ENCODE measurements at places on chromosomes 5 and 9.

DNA sequence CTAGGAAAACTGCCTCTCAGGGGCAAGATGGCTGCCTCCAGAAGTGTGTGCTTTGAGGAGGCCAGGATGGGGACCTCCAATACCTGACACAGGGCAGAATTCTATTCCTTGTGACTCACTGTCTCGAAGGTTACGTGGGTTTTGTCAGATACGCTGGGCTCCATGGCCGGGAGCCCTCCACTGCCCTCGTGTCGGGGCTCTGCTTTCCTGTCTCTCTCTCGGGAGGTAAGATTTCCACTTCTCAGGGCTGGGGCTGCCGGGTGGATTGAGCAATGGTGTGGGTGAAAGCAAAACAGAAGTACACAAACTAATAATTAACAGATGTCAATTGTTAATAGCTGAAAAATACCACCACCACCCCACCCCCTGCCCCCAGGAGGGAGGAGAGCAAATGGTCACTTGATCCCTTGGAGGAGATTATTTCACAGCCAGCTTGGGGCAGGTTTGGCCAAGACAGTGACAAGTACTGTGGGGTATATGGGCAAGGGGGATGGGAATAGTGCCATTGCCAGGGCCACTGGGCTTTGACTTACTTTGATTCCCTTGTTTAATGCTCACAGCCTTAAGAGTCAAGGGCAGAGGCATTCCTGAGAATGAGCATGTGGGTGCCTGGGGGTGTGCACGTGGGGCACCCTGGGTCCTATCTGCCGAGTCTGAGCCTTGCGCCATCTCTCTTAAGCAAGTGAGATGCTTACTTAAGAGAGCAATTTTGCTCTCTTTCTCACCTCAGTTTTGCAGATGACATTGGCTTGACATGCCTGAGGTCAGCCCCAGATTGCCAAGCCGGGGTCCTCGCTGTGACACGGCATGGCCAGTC is 28.8 kb upstream of the DAB2IP start:
- DNase-seq, result no peak

- DNase-seq, result no peak
Observed at GRCh38 chr5:35046774-35047173, 975 bp downstream of the AGXT2 start.

GRCh38 chr5:168408561-168409305 is 77.5 kb upstream of the RARS1 start:
- DNase-seq, result no peak

GRCh38 chr5:34416501-34417008 is 239.6 kb upstream of the RAI14 start:
- DNase-seq, result no peak

DNA sequence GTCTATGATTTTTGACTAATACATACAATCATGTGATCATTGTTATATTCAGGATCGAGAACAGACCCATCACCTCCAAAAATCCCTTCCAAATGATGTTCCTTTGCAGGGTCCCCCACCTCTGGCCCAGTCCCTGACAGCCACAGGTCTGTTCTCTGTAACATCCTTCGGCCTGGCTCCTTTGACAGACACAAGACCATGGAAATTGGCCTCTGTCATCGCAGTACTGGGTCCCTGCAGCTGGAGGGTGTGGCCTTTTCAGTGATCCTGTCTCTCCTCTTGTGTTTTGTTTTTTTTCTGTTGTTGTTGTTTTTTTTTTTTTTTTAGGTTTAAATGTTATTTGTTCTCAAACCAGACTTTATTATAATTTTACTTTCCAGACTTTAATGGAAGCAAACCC is 27.4 kb upstream of the ANKRD33B start:
- DNase-seq, result no peak

DNA sequence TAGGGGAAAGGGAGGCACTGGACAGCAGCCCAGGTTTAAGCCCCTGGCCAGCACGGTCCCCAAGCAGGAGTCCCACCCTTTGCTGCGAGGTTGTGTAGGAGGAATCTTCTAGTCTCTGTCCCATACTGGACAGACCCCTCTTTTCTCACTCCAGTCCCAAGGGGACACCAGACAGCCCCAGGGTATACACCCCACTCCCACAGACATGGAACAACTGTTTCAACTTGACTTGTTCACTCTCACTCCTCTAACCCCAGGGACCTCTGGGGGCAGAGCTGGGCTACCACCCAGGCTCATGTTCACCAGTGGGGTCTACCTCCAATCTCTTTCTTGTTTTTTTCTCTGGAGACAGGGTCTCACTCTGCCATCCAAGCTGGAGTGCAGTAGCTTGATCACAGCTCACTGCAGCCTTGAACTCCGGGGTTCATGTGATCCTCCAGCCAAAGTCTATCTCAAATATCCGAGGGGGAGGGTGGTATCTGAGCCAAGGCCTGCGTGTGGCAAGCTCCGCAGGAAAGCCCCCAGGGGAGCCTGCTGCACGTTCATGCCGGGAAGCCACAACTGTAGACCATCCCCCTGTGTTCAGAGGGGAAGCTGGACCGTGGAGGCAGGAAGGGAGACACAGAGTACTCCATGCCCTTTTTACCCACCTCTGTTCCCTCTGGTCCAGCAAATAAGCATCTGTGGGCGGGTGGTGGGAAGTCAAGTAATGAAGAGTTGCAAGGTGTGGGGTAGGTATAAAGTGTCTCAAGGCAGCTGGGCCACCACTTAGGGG is 1.8 kb downstream of the PTGES2 start:
- DNase-seq, result no peak

- no peak for DNase-seq
Observed at GRCh38 chr9:38621434-38622287, 1.3 kb upstream of the ANKRD18A start.

GRCh38 chr5:169544264-169544950 is 39.2 kb upstream of the SPDL1 start:
- no peak for DNase-seq

- no peak for DNase-seq
Observed at GRCh38 chr5:16975950-16976624, 40.0 kb upstream of the MYO10 start.

DNA sequence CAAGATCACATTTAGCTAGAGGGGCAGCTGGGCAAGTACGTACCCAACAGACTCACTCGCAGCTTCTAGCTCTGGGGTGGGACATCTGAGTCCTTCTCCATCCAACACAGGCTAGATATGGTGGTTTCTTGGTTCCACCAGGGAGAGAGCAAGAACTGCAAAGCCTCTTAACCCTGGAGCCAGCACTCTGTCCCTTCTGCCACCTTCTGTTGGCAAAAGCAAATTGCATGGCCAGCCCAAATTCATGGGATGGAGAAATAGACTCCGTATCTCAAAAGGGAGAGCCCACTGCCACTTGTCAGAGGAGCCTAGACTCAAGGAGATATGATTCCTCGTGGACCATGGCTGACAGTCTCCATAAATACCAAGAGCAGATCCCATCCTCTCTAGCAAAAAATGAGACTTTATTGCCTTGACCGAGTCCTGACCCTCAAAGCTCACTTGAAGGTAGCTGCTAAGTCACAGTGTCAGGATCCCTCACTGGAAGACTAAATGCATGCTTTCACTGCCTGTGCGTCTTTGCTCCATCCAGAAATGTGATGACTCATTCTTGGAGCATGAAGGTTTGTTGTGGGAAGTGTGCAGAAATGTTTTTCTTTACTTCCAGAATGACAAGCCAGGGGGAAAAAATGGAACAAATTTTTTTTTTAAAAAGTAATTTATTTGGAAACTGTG is 28.8 kb upstream of the ROR2 start:
- no peak for DNase-seq

DNA sequence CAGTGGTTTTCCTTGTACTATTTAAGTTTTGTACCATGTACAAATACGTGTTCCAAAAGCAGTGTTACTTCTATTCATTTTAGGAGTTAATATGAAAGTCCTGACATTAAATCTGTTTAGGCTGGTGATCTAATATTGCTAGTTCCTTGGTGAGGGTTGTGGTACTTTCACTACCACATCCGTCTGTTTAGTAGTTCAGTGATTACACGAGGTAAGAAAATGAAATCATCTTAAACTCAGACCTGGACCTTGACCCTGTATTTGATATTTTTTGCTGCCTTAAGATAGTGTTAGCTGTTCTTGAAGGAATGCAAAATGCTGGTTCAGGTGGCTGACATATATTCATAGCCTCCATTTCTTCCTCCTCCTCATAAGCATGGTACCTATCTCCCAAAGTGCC is 50.3 kb downstream of the MTAP start:
- DNase-seq, result peak; percentile 47

DNA sequence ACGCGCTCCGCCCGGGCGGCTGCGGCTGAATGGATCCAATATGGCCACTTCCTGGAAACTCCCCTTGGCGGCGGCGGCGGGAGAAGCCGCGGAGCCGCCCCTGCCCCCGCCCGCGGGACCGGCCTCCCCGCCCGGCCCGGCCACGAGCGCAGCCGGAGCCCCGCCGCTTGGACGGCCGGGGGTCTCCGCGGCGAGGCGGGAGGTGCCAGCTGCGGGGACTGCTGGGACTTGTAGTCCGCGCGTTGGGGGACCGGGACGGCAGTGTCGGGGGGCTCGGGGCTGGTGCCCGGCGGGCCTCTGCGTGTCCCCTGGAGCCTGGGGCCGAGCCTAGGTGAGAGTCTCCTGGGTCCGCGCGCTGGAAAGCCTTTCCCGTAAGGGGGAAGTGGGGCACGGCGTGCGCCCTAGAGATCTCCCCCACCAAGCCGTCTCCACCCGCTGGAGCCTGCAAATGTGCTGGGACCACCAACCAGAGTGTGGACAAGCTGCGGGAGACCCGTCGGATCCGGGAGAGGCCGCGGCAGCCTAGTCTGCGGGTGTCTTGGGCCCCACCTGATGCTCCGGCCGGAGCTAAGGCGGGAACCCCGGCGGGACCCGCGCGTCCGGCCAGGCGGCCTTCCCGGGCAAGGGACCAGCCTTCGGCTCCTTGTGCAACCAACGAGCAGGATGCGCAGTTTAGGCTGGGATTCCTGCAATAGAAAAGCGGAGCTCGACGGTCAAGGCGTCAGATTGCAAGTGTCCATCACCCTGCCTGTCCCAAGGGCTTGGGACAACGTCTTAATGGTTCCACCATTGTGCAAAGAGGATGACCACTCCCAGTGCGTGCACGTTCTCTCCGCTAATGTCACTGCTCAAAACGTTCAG is at the start of gene SEPTIN8:
Gene SEPTIN8, minus strand, starts transcription at position 31 of the 861 bp plus-strand sequence. CDS start 102 bp downstream, outside the sequence.
- DNase-seq, result peak; percentile 82

DNA sequence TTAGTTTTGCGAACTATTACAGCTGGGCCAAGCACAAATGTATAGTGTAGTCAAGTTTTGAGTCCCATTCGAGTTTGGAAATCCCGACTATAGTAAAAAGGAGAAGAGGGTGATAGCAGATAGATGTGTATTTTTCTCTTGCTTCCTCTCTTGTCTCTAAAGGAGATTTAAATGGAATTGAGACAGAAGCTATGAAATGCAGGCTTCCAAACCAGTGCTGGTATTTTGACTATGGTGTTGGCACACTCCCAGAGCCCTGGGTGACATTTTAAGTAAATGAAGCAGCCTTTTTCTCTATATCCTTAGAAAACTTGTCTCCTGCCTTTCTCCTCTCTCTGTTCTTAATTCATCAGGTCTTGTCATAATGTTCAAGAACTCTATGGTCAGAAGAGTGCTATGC is 17.7 kb upstream of the AUH start:
- DNase-seq, result no peak

- no peak for DNase-seq
Observed at GRCh38 chr9:133522073-133522910, 2.5 kb downstream of the MYMK start.

GRCh38 chr9:40907657-40908624 is 220.5 kb downstream of the FOXD4L6 start:
- no peak for DNase-seq

DNA sequence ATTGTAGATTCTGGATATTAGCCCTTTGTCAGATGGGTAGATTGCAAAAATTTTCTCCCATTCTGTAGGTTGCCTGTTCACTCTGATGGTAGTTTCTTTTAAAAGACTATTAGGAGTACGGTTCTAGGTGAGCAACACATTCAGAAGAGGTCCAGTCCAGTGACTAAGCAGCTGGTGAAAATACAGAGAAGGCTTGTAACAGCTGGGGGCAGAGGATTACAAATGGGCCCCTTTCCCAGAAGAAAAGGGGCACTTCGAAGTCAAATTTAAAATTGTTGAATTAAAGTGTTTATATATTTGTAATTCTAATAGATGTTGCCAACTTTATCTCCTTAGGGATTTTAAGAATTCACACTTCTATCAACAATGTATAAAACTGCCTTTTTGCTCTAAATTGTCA is 720.5 kb downstream of the TLE4 start:
- no peak for DNase-seq

GRCh38 chr5:68739752-68740151 is 354.1 kb upstream of the SLC30A5 start:
- peak; percentile 30 for DNase-seq

DNA sequence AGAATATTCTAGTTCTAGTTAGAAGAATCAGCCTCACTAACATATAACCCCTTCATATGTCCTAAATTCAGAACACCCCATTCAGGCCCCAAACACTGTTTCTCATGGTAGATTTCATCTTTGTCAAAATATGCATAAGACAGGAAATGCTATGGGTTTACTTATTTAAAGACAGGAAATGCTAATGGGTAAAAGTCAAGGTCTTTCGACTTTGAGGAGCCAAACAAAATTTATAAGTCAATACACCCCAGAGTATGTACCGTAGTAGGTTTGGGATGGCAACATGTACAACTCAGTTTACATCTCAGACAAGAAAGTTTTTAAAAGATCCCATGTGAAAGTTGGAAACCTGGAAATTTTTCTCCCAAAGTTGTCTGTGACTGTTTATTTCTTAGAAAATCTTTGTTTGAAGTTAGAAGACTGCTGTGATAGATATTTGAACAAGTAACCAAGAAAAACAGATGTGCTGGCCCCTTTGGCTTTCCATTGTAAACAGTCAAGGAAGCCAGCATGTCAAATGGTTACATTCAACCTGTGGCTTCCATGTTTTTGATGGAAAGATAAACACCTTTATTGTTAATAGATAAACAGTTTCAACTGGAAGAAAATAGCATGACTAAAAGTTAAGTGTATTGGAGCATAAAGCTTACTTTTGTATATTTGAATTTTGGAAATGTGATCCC is 102.2 kb downstream of the INIP start:
- no peak for DNase-seq

DNA sequence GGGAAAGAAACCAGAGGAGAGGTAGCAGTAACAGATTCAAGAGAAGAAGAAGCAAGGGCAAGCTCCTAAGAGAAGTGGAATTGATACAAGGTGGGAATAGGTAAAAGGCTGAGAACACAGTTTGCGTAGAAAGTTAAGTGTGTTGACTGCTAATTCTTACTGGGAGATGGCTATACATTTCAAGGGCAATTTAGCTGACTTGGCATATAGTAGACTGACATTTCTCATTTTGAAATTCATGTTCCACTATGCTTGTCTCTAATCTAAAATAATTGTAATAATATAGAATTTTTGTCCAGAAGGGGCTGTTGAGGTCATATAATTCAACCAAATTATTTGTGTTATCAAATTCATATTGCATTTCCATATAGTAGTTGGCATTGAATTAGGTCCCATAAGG is 144.0 kb downstream of the ATG10 start:
- DNase-seq, result no peak
